ENCODE measurements at places on chromosomes 1 and 21. TPM values are rescaled to one million over a fixed set of nuclear protein-coding genes. Genes with fewer than 3 reads are reported as not detected.

GRCh38 chr21:42332557-42333317 is 17.5 kb upstream of the TFF3 start:
- H3K4me1 ChIP-seq = peaks cover 4% of the 10 kb centered on the region
- DNase-seq = no peak
- no peak overlapping the region for H3K27ac ChIP-seq
- peaks cover 11% of the 10 kb centered on the region for H3K27me3 ChIP-seq
- no peak overlapping the region for H3K4me3 ChIP-seq
- peaks cover 6% of the 10 kb centered on the region for H3K36me3 ChIP-seq

DNA sequence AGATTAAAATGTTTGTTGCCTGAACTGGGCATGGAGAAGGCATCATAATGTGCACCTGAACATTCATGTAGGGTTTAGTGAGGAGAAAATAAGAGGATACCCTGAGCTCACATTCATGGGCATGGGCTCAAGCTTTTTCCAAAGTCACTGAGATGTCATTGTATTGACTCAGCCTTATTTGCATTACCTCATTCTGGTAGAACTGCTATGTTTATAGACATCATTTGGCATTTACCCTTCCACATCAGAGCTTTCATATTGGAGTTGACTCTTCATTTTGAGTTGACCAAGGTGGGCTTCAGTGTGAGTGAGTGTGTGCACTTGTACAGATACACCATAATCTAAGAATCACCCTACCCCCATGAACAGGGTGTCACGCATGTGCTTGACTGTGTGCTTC is 143.2 kb downstream of the PBX1 start:
- H3K36me3 ChIP-seq = no peaks in the 10 kb centered on the region
- no peaks in the 10 kb centered on the region for H3K4me1 ChIP-seq
- H3K27ac ChIP-seq = no peak overlapping the region
- no peak overlapping the region for H3K4me3 ChIP-seq
- DNase-seq = no peak

- H3K36me3 ChIP-seq = peaks cover 31% of the 10 kb centered on the region
- H3K27me3 ChIP-seq = no peaks in the 10 kb centered on the region
- peak overlapping the region; percentile 41 for H3K4me3 ChIP-seq
- H3K4me1 ChIP-seq = peaks cover 93% of the 10 kb centered on the region
- H3K27ac ChIP-seq = peak overlapping the region; percentile 83
- DNase-seq = peak; percentile 54
Observed at GRCh38 chr1:66351478-66351877, 182.5 kb upstream of the SGIP1 start.

GRCh38 chr1:246039584-246039983 is 467.5 kb downstream of the SMYD3 start:
- no peak overlapping the region for H3K4me3 ChIP-seq
- H3K36me3 ChIP-seq = no peaks in the 10 kb centered on the region
- no peak for DNase-seq
- H3K4me1 ChIP-seq = no peaks in the 10 kb centered on the region
- H3K27me3 ChIP-seq = no peaks in the 10 kb centered on the region

- no peaks in the 10 kb centered on the region for H3K27me3 ChIP-seq
- H3K4me1 ChIP-seq = no peaks in the 10 kb centered on the region
- DNase-seq = no peak
- H3K36me3 ChIP-seq = peaks cover 60% of the 10 kb centered on the region
- no peak overlapping the region for H3K27ac ChIP-seq
Observed at GRCh38 chr1:3836421-3836820, 20.6 kb downstream of the CEP104 start.

- H3K36me3 ChIP-seq = peaks cover 2% of the 10 kb centered on the region
- DNase-seq = peak; percentile 65
- H3K27me3 ChIP-seq = peaks cover 2% of the 10 kb centered on the region
- H3K27ac ChIP-seq = no peak overlapping the region
- no peak overlapping the region for H3K4me3 ChIP-seq
Observed at GRCh38 chr1:24189528-24189927, 2.4 kb upstream of the IFNLR1 start.

DNA sequence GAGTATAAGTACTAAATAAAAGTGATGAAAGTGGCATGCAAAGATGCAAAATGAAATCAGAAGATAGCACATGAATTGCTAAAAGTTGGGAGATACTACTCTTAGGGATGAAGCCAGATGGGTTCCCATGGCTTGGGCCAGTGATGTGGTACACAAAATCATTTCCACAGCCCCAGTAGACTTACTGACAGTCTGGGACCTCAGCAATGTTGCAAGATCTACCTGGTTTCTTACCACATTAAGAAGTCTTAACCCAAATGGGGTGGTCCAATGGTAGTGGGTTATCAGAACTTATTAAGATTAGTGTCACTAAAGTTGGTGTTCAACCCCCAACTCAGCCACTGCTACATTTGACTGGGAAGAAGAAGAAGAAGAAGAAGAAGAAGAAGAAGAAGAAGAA is 227.7 kb upstream of the IRF2BP2 start:
- H3K4me3 ChIP-seq = no peak overlapping the region
- no peak for DNase-seq
- no peak overlapping the region for H3K27ac ChIP-seq
- H3K4me1 ChIP-seq = peaks cover 41% of the 10 kb centered on the region
- H3K27me3 ChIP-seq = no peaks in the 10 kb centered on the region
- H3K36me3 ChIP-seq = no peaks in the 10 kb centered on the region

Gene VASH2
- 0.63 TPM for total RNA-seq

Gene NEGR1
- not detected for total RNA-seq

Gene AGT
- not detected for total RNA-seq

Gene PGLYRP4
- total RNA-seq = not detected

Gene FLG2
- total RNA-seq = not detected
